ENCODE measurements at places on chromosomes 4 and X. TPM values are rescaled to one million over a fixed set of nuclear protein-coding genes. Genes with fewer than 3 reads are reported as not detected.

DNA sequence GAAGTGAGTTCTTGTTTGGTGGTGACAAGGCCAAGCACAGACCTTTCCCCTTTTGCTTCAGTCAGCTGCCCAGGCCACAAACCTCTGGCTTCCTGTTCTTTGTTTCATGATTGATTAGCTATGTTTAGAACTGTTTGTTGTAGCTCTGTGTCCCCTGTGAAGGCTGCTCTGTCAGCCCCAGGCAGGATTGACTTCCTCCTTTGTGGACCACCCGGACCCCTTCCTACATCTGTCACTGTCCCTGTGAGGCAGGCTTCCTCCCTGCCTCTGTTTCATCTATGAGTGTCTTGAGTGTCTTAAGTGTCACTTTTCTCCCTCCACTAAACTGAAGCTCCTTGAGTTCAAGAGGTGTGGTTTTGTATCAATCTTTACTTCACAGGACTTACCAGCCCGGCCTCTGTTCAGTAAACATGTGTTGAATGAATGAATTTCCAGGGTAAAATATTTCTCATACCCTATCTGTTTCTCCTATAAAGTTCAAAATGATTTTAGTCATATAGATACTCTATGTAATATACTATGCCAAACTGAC is 83.5 kb downstream of the ZNF674 start:
- no peak overlapping the region for H3K27ac ChIP-seq
- no peak for DNase-seq
- no peak overlapping the region for H3K4me3 ChIP-seq
- H3K4me1 ChIP-seq: no peaks in the 10 kb centered on the region
- no peaks in the 10 kb centered on the region for H3K27me3 ChIP-seq
- H3K36me3 ChIP-seq: peaks cover 36% of the 10 kb centered on the region

- H3K27ac ChIP-seq: no peak overlapping the region
- no peak overlapping the region for H3K4me3 ChIP-seq
- no peaks in the 10 kb centered on the region for H3K27me3 ChIP-seq
- no peaks in the 10 kb centered on the region for H3K4me1 ChIP-seq
Measured at GRCh38 chrX:105314458-105314857, 94.0 kb upstream of the TEX13A start.

DNA sequence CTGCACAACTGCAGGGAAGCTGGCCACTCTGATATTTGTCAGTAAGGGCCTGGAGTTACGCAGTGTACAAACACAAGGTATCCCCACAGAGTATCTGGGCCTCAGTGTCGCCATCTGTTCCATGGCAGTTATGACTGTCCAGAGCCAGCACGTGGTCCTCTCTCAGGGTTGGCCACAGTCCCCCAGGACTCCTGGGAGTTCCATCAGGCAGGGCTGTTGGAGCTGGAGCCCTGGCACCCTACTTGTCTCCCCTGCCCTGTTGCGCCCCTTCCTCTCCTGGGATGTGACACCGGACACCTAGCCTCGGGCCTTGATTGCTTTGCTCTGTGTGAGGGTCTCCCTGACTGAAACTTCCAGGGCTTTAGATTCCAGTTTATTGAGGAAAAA is 8.4 kb downstream of the HTRA3 start:
- H3K4me1 ChIP-seq: no peaks in the 10 kb centered on the region
- H3K4me3 ChIP-seq: no peak overlapping the region
- no peaks in the 10 kb centered on the region for H3K27me3 ChIP-seq
- H3K27ac ChIP-seq: no peak overlapping the region
- no peak for DNase-seq

The SLC26A1 gene
- polyA plus RNA-seq: 1.1 TPM

The MAGEB17 gene
- not detected for polyA plus RNA-seq

DNA sequence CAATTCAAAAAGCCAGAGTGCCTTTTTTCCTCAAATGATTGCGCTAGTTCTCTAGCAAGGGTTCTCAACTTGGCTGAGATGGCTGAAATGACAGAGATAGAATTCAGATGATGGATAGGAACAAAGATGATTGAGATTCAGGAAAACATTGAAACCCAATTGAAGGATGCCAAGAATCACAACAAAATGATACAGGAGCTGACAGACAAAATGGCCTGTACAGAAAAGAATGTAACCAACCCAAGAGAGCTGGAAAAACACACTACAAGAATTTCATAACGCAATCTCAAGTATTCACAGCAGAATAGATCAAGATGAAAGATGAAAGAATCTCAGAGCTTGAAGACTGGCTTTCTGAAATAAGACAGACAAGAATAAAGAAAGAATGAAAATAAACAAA is 51.7 kb upstream of the MMAA start:
- DNase-seq: no peak
- no peaks in the 10 kb centered on the region for H3K4me1 ChIP-seq
- H3K27me3 ChIP-seq: peaks cover 3% of the 10 kb centered on the region
- no peak overlapping the region for H3K4me3 ChIP-seq
- H3K36me3 ChIP-seq: no peaks in the 10 kb centered on the region
- H3K27ac ChIP-seq: no peak overlapping the region

GRCh38 chr4:91846233-91846632 is 457.5 kb upstream of the GRID2 start:
- no peak for DNase-seq
- H3K27me3 ChIP-seq: no peaks in the 10 kb centered on the region
- no peaks in the 10 kb centered on the region for H3K4me1 ChIP-seq
- H3K4me3 ChIP-seq: no peak overlapping the region
- H3K27ac ChIP-seq: no peak overlapping the region

DNA sequence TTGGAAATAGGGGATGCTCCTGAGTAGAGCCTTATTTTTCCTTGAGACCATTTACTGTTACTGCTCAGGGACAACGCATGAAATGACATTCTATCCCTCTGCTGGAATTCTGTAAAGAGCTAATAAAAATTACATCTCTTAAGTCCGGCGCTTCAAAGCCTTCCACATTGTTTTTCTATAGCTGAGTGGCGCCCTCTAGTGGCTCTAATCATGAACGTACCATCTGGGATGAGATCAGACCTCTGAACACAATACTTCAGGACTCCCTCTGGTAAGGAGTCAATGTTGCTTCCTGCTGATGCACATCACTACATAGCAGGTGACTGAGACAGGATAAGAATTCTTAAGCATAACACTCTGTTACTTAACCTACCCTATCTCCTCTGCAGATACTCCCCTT is 6.0 kb downstream of the HMGN5 start:
- peak; percentile 73 for DNase-seq
- no peak overlapping the region for H3K27ac ChIP-seq
- no peaks in the 10 kb centered on the region for H3K36me3 ChIP-seq
- H3K4me3 ChIP-seq: no peak overlapping the region
- peaks cover 4% of the 10 kb centered on the region for H3K4me1 ChIP-seq
- no peaks in the 10 kb centered on the region for H3K27me3 ChIP-seq

DNA sequence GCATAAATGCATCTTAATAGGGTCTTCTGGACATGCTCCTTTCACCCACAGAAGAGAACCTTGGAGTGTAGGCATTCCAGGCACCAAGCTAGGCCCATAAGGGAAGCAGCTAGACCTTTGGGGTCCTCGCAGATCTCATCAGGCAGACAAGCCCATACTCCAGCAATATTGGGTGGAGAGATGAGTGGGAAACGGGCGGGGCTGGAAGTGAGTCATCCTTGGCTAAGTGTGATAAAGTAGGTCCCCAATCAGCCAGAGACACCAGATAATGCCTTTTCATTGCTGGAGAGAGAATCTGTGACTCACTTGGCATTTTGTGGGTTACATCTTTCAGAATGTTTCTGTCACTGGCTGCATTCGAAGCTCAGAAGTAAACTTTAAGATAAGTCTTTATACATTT is 133.3 kb upstream of the MBNL3 start:
- H3K27ac ChIP-seq: no peak overlapping the region
- H3K36me3 ChIP-seq: no peaks in the 10 kb centered on the region
- no peaks in the 10 kb centered on the region for H3K27me3 ChIP-seq
- H3K4me3 ChIP-seq: no peak overlapping the region

The BST1 gene
- polyA plus RNA-seq: not detected

GRCh38 chr4:111754003-111754402 is 391.3 kb upstream of the FAM241A start:
- H3K27me3 ChIP-seq: no peaks in the 10 kb centered on the region
- H3K36me3 ChIP-seq: no peaks in the 10 kb centered on the region
- no peak overlapping the region for H3K27ac ChIP-seq
- H3K4me1 ChIP-seq: no peaks in the 10 kb centered on the region

- H3K36me3 ChIP-seq: no peaks in the 10 kb centered on the region
- H3K4me1 ChIP-seq: no peaks in the 10 kb centered on the region
- H3K4me3 ChIP-seq: no peak overlapping the region
- DNase-seq: no peak
- no peak overlapping the region for H3K27ac ChIP-seq
- H3K27me3 ChIP-seq: no peaks in the 10 kb centered on the region
Measured at GRCh38 chr4:80751200-80751599, 279.3 kb upstream of the BMP3 start.

The GPRIN3 gene
- 13.4 TPM for polyA plus RNA-seq

- no peaks in the 10 kb centered on the region for H3K27me3 ChIP-seq
- H3K27ac ChIP-seq: no peak within 1 kb of the TSS
- no peaks in the 10 kb centered on the region for H3K36me3 ChIP-seq
Measured at GRCh38 chr4:158209825-158210807, at the start of gene TMEM144. Gene TMEM144 (plus strand): TSS chr4:158210486. CDS start chr4:158212668, 2,182 bp downstream.

DNA sequence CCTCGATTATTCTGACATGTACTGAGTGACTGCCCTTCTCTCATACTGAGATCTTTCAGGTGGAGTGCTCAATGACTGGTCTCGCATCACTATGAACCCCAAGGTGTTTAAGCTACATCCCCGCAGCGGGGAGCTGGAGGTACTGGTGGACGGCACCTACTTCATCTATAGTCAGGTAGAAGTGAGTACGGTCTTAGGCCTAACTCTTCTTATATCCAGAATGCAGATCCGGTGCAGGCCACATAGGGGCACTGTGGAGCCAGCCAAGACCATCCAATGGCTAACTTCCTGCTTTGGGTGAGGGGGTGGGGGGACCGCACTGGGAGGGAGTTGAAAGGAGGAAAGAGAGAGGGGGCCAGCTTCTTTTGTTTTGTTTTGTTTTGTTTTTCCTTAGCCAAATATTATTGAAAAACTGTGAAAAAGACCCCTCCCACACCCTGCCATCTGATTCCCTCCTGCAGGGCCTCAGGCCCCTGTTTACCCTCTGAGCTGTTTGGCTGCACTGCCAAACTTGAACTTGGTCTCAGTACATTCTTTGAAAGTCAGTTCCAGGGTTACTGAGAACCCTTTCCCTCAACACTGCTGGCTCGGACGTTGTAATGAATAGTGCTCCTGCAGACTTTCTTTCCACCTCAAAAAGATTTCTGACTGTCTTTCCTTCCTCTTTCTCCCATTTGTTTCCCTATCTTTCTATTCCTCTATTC is 16.2 kb downstream of the AWAT2 start:
- no peak overlapping the region for H3K4me3 ChIP-seq
- no peaks in the 10 kb centered on the region for H3K4me1 ChIP-seq
- no peaks in the 10 kb centered on the region for H3K36me3 ChIP-seq
- DNase-seq: peak; percentile 44

The PCDH10 gene
- polyA plus RNA-seq: not detected

- no peak overlapping the region for H3K27ac ChIP-seq
- no peaks in the 10 kb centered on the region for H3K4me1 ChIP-seq
- no peaks in the 10 kb centered on the region for H3K27me3 ChIP-seq
- H3K4me3 ChIP-seq: no peak overlapping the region
- no peak for DNase-seq
Measured at GRCh38 chr4:38017609-38018008, 57.4 kb downstream of the PTTG2 start.

- no peaks in the 10 kb centered on the region for H3K4me1 ChIP-seq
- H3K4me3 ChIP-seq: no peak overlapping the region
Measured at GRCh38 chr4:146041139-146042004, 102.7 kb upstream of the ZNF827 start.

DNA sequence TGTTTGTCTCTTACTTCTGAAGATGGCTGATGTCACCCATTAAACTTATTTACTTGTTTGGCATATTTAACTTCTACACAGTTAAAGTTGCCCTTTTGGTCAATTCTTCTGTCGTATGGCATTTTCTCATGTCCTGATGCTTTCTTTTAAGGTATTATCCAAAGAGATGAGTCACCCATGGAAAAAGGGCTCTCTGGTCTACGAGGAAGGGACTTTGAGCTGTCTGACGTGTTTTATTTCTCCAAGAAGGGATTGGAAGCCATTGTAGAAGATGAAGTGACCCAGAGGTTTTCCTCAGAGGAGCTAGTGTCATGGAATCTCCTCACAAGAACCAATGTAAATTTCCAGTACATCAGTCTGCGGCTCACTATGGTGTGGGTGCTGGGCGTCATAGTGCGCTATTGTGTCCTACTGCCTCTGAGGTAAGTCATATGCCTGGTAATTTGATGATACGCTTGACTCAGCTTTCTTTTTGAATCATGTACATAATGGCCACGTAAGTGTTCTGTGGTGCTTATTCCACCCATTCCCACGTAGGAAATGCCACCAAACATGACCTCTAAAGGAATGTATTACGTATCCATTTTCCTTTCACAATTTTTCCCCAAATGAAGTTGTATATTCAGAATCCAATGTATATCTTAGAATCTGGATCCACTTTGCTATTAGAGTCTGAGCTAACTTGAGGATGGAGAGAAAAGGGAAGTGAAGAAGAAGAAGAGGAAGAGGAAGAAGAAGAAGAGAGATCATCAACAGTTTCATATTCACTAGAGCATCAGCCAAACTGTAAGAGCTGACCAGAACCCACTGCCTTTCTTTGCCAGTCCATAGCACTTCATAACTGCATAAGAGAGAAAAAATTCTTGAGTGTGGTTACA is 45.7 kb downstream of the GPAT3 start:
- H3K27me3 ChIP-seq: no peaks in the 10 kb centered on the region
- no peak for DNase-seq
- no peaks in the 10 kb centered on the region for H3K4me1 ChIP-seq
- no peaks in the 10 kb centered on the region for H3K36me3 ChIP-seq
- H3K27ac ChIP-seq: no peak overlapping the region

DNA sequence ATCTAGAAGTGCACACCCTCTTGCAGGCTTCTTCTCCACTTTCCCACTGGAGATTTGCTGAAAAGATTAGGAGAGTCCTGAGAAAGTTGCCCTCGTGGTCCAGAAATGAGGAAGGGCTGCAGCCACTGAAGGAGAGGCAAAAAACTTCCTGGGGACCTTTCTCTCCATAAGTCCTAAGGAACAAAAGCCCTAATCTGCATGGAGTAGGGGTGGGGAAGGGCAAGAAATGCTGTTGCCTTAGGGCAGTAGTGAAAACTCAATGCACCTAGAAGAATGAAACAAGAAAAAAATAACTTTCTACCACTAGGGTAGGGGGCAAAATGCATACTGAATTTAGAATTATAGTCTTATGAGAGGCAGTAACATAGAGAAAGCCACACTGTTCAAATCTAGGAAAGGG is 1408.8 kb downstream of the PCDH19 start:
- no peaks in the 10 kb centered on the region for H3K36me3 ChIP-seq
- H3K27me3 ChIP-seq: no peaks in the 10 kb centered on the region
- H3K4me3 ChIP-seq: no peak overlapping the region
- H3K4me1 ChIP-seq: no peaks in the 10 kb centered on the region
- H3K27ac ChIP-seq: no peak overlapping the region

DNA sequence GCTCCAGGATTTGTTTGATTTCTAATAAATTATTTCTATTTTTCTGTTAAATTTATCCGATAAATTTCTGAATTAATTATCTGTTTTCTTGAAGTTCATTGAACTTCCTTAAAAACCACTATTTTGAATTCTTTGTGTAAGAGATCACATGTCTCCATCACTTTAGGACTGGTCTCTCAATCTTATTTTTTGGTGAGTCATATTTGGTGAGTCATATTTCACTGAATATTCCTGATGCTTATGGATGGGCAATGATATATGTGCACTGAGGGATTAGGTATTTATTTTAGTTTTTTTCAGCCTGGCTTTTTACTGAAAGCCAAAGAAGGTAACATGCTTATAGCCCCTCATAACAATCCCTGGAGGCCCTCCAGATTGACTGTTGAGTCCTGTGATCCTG is 48.5 kb upstream of the IL15 start:
- H3K27ac ChIP-seq: no peak overlapping the region
- no peak overlapping the region for H3K4me3 ChIP-seq
- no peak for DNase-seq
- no peaks in the 10 kb centered on the region for H3K36me3 ChIP-seq
